ENCODE measurements at places on chromosomes 13 and 19. TPM values are rescaled to one million over a fixed set of nuclear protein-coding genes. Genes with fewer than 3 reads are reported as not detected.
A peak's percentile ranks its signal among the peaks of the same experiment; 100 is the strongest.

The CEACAM8 gene
- not detected for total RNA-seq

GRCh38 chr19:49331616-49332055 lies 3.6 kb upstream of the CD37 start:
- no peaks in the 10 kb centered on the region for H3K36me3 ChIP-seq
- no peak overlapping the region for H3K27ac ChIP-seq
- H3K4me1 ChIP-seq: no peaks in the 10 kb centered on the region
- H3K27me3 ChIP-seq: no peaks in the 10 kb centered on the region

DNA sequence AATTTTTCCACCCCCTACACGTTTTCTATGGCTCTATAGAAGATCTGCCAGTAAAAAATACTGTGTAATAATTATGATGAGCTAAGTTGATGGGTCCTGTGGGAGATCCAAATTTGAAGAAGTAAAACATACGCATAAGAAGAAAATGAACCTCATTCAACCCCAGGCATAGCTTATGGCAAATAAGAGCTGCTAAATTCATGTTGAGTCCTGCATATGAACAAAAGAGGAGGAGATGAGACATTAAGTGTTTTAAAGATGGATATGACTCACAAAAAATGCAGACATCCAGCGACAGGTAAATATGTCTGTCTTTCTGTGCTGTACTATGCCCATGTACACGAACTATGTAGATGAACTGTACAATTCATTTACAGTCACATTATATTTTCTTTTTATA lies 101.9 kb downstream of the LIG4 start:
- no peaks in the 10 kb centered on the region for H3K4me1 ChIP-seq
- no peak overlapping the region for H3K4me3 ChIP-seq
- no peaks in the 10 kb centered on the region for H3K36me3 ChIP-seq

The TUBA3C gene
- total RNA-seq: not detected

The ZNF565 gene
- total RNA-seq: 3.6 TPM

DNA sequence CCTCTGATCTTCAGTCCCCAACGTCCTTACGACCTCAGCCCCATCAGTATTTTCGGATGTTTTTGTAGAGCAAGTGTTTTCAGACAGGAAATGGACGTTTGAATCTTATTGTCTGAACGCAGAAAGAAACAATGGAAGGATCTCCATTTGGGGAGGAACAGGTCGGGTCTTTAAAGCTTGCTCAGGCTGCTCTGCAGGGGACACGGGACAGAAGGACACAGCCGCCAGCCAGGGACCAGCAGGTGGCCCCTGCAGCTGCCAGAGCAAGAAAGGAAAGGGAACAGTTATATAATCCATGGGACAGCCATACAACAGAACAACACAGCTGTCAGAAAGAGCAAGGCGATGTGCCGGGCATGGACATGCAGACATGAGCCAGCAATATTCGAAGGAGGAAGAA lies 18.5 kb upstream of the IGLON5 start:
- H3K27me3 ChIP-seq: no peaks in the 10 kb centered on the region
- DNase-seq: no peak
- H3K4me3 ChIP-seq: no peak overlapping the region
- H3K36me3 ChIP-seq: no peaks in the 10 kb centered on the region
- H3K27ac ChIP-seq: no peak overlapping the region
- H3K4me1 ChIP-seq: no peaks in the 10 kb centered on the region

The VSIG10L gene
- total RNA-seq: 2.3 TPM

DNA sequence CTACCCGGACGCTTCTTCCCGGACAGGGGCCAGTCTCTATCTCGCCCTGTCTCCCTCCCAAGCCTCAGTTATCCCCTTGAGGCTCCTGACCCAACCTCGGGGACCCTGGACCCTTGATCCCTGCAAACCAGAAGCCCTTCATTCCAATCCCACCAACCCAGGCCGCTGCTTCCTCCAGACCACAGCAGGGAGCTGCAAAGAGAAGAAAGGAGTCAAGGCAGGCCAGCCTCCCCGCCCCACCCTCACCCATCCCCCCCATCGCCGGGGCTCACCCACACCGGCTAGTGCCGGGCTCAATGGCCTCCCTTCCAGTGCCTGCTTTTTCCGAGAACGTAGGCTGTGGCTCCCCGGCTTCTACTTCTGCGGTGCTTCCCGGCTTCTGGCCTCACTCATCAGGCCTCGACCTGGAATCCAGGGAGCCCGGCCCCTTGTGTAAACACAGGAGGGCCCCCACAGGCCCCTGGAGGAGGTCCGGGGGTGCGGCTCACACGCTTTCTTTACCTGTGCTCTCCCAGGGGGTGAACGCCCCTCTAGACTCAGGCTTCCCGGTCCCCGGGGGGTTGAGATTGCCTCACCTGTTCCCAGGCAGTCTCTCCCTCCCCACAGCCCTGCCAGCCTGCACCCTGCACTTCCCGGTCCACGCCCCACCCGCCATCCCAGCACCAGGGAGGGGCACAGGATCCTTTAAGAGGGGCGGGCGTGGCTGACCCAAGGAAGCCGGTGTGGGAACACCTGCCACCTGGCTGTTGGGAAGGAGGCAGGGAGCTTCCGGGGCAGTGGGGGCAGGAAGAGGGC lies at the start of gene FAM83E:
FAM83E (minus strand) TSS at position 641 of the 795 bp plus-strand sequence. CDS start 1,704 bp downstream, outside the sequence.
- H3K27ac ChIP-seq: peak within 1 kb of the TSS; percentile 61
- peaks cover 26% of the 10 kb centered on the region for H3K4me1 ChIP-seq
- no peaks in the 10 kb centered on the region for H3K27me3 ChIP-seq
- H3K36me3 ChIP-seq: peaks cover 16% of the 10 kb centered on the region
- peak; percentile 61 for DNase-seq

The RUBCNL gene
- total RNA-seq: 9.9 TPM

GRCh38 chr19:29385191-29385795 lies 140.5 kb upstream of the VSTM2B start:
- no peaks in the 10 kb centered on the region for H3K4me1 ChIP-seq
- H3K27ac ChIP-seq: no peak overlapping the region

GRCh38 chr13:30810261-30810701 lies 74.9 kb downstream of the ALOX5AP start:
- no peaks in the 10 kb centered on the region for H3K27me3 ChIP-seq
- no peaks in the 10 kb centered on the region for H3K36me3 ChIP-seq
- no peaks in the 10 kb centered on the region for H3K4me1 ChIP-seq
- H3K4me3 ChIP-seq: no peak overlapping the region
- DNase-seq: peak; percentile 57
- H3K27ac ChIP-seq: no peak overlapping the region

The CD33 gene
- total RNA-seq: 1.9 TPM

DNA sequence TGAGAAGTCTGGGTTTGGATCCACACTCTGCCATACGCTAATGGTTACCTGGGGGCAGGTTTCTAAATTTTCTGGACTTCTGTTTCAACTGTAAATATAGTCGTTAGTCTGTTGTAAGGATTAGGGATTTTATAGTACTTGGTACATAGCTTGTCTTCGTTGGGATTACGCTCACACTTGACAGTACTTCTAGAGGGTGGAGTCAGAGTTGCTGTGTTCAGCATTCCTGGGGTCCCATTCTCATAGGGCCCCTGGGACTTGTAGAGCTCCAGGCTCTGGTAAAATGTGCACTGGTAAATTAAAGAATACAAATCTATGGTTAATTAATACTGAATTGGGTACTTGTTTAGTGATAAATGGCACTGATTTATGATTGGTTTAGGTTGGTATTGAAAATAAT lies 45.2 kb downstream of the TPP2 start:
- no peak overlapping the region for H3K4me3 ChIP-seq
- H3K36me3 ChIP-seq: peaks cover 3% of the 10 kb centered on the region
- H3K4me1 ChIP-seq: no peaks in the 10 kb centered on the region
- no peak overlapping the region for H3K27ac ChIP-seq

The ZNF560 gene
- total RNA-seq: 5.9 TPM

The ZNF729 gene
- 1.6 TPM for total RNA-seq

The PVR gene
- 35.6 TPM for total RNA-seq

- no peak overlapping the region for H3K4me3 ChIP-seq
- no peaks in the 10 kb centered on the region for H3K36me3 ChIP-seq
- H3K4me1 ChIP-seq: no peaks in the 10 kb centered on the region
- no peaks in the 10 kb centered on the region for H3K27me3 ChIP-seq
- no peak overlapping the region for H3K27ac ChIP-seq
Measured at GRCh38 chr19:48436586-48436985, 9.2 kb upstream of the GRWD1 start.

DNA sequence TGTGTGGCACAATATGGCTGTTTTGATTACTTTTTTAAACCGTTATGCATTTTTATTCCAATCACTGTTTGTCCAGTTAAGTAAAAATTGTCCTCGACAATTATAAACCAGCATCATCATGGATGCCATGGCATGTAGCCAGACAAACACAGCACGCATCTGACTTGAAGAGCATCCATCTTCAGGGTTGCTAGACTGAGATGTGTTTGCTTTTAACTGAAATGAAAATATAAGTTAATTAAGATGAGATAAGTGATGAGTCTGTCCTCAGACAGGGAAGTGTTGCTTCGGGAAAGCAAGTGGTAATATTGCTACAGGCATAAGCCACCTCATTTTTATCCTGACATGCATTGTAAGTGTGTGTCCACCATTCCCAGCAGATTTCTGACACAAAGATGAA lies 92.8 kb upstream of the TPP2 start:
- H3K4me3 ChIP-seq: no peak overlapping the region
- no peaks in the 10 kb centered on the region for H3K36me3 ChIP-seq
- no peak overlapping the region for H3K27ac ChIP-seq
- no peaks in the 10 kb centered on the region for H3K4me1 ChIP-seq
- no peak for DNase-seq
- no peaks in the 10 kb centered on the region for H3K27me3 ChIP-seq

- DNase-seq: no peak
- H3K36me3 ChIP-seq: no peaks in the 10 kb centered on the region
- H3K27me3 ChIP-seq: no peaks in the 10 kb centered on the region
- no peak overlapping the region for H3K4me3 ChIP-seq
- H3K4me1 ChIP-seq: no peaks in the 10 kb centered on the region
Measured at GRCh38 chr13:88097541-88097940, 426.4 kb downstream of the SLITRK5 start.

GRCh38 chr19:17749912-17750317 lies 1.4 kb upstream of the FCHO1 start:
- H3K4me1 ChIP-seq: no peaks in the 10 kb centered on the region
- H3K4me3 ChIP-seq: no peak overlapping the region
- no peaks in the 10 kb centered on the region for H3K36me3 ChIP-seq
- no peaks in the 10 kb centered on the region for H3K27me3 ChIP-seq

The SETDB2 gene
- total RNA-seq: 9.0 TPM

All from prostate gland (tissue), 2 donors.